H4 (cell line): ENCODE measurements at places on chromosomes 3 and 15. TPM values are rescaled to one million over a fixed set of nuclear protein-coding genes. Genes with fewer than 3 reads are reported as not detected.

DNA sequence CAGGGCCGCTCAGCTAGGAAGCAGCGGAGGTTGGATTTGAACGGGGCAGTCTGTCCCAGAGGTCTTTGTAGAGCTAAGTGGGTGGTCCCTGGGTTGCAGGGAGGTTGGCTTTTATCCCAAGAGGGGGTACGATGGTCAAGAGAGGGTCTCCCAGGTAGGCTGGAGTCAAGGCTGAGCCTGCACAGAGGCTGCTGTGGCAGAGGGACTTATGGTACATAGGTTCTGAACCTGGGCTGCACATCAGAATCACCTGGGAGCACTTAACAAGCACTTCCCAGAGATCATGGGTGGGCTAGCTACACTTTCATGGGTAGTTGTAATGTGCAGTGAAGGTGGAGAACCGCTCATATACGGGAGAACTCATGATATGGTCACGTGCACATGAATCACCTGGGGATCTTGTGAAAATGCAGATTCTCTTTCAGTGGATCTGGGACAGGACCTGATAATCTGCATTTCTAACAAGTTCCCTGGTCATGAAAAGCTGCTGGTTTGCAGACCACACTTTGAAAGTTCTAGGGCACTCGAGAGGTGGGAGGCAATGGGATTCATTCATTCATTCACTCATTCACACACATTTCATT is 2.9 kb upstream of the RASGRF1 start:
- no peak for DNase-seq

GRCh38 chr3:23199649-23200048 is 3.5 kb upstream of the UBE2E2 start:
- no peak for DNase-seq

DNA sequence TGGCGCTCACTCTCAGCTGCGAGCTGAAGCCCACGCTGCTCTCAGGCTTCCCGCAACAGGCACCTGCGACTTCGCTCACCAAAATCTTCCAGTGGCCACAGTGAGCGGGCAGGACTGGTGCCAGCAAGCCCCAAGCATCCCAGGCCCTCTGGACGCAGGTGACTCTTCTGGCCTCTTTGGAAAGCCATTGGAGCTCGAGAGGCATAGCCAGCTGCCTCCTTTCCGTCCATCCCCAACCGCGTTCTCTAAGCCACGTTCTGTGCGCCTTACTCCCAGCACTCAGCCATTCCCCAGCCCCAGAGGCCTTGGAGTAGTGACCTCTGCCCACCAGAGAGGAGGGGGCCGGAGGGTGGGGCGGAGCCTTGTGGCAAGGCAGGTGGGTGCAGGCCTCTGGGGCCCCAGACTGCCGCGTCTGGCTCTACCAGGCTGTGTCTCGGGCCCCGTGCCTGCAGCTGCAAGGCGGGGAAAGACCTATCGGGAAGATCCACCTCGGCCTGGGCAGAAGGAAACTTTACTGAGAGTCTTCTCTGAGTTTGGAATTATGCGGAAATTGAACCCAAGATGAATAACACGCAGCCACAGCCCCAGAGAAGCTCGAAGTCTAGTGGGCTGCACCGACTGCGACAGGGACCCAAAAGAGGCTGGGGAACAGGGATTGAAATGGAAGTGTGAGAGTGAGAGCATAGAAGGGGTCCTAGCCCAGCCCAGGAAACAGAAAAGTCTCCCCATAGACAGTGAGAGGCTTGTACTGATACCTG is 3.6 kb upstream of the SOX14 start:
- DNase-seq: no peak

DNA sequence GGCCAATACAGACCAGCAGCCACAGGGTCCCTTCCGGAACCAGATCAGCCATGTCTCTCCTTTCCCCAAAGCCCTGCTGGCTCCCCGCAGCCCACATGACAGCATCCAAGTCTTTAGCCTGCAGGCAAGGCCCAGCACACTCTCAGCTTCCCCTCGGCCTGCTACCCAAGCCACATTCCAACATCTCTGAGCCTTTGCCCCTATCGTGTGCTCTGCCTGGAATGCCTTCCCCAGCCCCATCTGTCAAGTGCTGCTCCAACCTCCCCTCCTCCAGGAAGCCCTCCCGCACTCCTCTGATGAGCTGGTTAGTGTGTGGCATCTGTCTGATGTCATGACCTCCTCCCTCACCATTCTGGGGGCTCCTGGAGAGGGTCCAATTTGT is 8.5 kb downstream of the PLXND1 start:
- DNase-seq: no peak

THAP10 gene
- total RNA-seq: 3.5 and 9.4 TPM in 2 replicates

GRCh38 chr3:120093119-120093910 is 932 bp downstream of the GSK3B start:
- DNase-seq: no peak

DNA sequence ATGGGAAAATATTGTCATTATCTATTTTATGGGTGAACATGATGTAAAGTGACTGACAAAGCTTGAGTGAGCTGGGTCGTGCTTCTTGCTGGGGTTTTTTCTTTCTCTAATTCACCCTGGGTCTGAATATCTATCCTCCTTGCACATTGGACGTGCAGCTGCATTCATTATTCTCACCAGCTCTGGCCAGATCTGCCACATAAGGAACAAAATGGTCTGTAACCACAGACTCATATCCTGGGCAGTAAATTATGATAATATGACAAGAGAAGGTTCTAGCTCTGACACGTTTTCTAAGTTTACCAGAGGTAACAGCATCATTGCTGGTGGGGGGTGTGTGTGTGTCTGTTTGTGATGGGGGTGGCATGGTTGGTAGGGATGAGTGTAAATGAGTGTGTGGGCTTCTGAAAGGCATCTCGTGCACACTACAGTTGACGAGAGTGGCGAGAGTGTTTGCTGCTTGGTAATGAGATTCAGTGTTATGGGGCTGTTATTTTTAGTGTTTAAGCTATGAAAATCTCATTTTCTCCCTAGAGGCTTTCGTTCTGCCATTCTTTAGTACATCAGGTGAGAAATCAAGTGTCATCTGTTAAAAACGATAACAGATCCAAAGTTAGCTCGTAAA is 418.4 kb downstream of the PDCD6IP start:
- no peak for DNase-seq

DNA sequence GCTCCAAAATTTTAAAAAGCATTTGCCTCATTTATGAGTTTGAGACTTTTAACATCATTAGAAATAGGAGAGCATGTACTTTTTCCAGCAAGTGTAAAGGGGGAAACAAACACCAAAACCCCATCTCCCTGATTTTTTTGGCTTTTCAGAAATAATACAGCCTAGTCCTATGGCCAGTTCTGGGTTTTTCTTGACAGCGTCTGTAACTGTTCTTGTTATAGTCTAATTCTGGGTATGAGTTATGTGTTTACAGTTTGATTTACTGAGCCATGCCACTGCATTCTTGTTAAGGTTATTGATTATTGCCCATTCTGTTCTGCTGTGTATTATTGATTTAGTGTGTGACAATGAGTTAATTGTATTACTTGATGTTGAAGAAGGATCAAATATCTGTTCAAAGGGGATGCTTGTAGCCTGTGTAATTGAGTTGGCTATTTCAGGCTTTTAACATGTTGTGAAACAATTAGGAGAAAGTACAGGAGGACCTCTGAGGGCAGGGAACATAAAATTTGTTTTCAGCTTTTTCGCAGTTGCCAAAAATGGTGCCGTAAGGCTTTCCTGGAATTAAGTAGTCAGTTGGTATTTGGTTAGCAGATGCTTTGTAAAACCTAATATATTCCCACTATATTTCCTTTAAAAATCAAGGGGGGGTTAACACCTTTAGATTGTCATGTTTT is 46.1 kb downstream of the MBNL1 start:
- no peak for DNase-seq
